Effector CD8-positive, alpha-beta T cell (primary cell): ENCODE measurements at places on chromosomes 4 and X.

DNA sequence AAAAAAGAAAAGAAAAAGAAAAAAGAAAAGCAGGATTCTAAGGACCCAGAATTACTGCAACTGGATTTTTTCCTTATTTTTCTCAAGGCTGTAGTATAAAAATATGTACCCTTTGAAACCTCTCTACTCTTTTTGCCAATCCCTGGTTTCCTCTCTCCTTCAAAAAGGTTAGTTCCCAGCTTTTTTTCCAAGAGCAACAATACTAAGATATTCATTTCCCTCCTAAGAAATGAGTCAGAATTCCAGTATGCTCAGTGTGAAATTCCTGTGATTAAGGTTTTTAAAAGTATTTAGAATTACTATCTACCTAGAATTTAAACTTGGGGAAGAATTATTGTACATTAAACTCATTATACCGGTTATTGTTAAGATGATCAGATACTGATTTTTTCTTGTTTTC, 22.0 kb downstream of the SMIM14 start:
- no peak for DNase-seq

- DNase-seq = no peak
Measured at GRCh38 chrX:13064599-13065143, 20.3 kb upstream of the FAM9C start.

DNA sequence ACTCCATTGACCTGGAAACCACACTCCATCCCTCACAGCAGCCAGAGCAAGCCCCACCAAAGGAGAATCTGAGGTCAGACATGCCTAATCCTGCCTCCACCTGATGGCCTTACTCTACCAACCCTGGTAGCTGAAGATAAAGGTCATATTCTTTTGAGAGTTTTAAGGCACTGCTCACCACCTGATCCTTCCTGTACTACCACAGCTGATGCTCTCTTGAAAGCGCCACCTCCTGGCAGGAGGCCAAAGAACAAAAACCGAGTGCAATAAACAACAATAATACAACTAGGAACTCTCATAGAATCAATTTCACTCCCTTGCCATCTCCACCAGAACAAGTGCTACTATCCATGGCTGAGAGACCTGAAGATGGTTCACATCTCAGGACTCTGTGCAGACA, 301.6 kb downstream of the NAF1 start:
- DNase-seq = no peak

DNA sequence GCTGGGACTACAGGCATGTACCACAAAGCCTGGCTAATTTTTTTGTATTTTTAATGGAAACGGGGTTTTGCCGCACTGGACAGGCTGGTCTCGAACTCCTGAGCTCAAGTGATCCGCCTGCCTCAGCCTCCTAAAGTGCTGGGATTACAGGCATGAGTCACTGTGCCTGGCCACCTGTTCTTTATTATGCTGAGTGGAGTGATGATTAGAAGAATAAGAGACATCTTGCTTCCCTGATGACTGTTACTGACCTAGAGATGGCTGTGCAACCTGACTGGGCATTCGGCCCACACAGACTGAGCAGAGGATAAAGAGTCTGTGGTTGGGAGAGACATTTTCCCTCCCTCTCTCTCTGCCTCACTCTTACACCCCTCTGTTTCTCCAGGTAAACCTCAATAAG, 56.7 kb downstream of the SPINK2 start:
- no peak for DNase-seq

DNA sequence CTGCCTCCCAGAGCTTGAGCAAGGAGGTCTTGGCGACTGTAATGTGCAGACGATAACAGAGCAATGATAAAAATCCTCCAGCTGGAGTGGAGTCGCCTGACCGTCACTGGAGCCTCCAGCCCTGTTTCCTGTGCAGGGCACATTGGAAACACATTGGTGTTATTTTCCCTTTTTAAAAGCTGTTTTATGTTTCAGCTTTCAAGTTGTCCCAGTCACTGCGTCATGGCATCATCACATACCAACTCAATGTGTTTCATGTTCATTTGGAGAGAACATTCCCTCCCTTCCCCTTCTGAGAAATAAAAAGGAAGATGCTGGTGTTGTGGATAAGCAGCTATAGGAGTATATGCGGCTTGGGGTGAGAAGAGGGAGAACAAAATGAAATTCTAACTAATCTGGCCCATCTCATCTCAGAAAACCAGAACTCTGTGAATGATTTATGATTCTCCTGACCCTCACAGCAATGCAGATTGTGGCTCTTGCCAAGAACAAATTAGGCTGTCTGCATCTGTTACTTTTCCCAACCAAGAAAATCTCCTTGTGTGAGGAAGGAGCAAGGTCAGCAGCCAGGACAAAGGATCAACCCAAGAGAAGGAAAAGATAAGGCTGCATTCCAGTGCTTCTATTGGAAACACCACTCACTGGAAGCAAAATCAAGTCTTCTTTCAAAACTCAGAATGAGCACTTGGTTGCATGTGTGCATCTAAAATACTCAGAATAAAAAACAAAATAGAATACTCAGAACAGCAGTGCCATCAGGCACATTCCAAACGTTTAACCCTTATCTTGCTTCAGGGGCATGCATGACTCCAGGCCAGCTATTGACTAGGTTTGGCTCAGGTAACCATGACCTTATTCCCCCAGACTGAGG, 134.4 kb downstream of the RASL11B start:
- DNase-seq = no peak

DNA sequence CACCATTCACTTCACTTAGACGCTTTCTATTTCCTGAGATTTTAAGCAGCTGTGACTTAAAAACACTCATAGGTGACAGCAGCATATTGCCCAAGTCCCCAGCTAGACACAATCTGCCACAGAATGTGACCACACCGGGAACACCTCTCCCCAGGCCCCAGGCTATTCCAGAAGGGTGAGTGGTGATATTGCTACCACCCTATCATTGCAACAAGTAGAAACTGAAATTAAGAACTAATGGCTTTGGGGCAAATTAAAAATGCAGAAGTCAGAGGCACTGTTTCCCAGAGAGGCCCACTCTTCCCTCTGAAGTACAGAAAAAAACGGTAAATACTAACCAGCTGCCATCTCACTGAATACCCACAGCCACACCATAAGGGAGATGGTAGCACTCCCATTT, 35.0 kb downstream of the QDPR start:
- no peak for DNase-seq

DNA sequence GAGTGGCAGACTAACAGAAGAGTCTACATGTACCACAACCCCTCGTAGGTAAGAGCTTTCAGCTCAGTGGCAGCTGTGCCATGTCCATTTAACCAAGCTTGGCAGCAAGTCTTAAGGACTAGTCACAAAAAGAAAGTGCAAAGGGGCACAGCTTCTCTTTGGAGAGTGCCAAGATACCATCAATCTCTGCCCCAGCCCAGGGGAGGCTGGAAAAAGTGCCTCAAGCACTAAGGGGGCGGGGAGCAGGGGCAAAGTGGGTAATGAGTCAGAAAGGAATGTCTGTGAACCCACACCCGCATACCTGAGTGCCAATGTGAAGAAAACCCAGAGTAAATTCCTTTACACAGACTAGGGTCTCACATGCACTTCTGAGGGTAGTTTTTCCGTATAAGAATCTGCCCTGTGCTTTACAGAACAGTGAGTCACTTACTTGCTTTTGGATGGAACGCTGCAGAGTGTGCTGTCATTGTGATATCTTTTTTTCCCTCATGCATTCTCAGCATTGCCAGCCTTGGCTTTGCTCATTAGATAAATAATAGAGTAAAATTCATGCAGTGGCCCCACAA, 219.8 kb downstream of the ZNF674 start:
- DNase-seq = no peak

DNA sequence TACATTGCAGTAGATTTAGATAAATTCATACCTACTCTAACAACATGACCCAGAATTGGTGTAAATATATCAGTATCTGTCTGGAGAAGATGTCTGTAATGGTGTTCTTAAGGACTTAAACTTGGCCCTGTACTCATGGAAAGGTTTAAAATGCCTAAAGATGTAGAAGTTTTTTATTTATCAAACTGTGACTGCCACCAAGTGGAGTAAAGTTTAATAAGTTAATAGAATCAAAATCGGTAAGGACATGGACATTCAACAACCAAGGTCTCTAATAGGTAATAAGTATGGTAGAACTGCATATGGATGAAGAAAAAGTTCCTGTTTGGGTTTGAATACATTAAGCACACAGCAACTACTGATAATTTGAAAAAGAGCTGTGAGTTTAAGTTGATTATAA, 474.0 kb upstream of the NDST3 start:
- no peak for DNase-seq

DNA sequence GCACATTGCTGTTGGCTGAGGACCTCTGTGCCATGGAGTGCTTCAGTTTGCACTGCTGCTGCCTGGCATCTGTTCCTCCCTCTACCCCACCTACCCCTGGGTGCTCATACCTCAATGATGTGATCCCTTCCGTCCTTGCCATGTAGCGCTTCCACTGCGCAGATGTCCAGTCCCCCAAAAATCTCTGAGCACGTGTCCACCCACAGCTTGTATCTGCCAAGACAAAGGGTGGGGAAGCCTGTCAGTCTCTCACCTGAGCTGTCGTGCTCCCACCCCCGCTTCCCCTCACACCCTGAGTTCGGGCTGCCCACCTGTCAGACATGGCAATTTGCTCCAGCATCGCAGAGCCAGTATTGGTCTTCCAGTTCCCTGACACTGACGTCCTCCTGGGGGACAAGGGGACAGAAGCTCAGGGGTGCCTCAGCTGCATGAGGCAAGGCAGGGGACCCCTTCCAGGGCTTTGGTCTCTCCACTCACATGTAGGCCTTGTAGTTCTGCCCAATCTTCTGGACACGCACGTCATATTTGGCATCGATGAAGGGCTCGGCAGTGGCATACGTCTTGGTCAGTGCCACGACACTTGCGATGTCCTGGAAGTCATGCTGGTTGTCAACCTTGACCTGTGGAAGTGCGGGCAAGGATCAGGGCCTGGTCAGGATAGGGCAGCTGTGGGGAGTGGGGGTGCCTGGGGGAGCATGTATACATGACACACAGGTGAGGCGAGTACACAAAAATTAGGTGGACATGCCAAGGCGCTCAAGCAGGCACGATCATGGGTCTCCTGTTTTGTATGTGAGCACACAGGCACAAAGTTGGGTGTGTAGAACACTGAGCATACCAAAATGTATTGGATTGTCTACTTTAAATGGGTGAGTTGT, 6.0 kb upstream of the TIMP1 start:
- no peak for DNase-seq

GRCh38 chr4:69970071-69970470, 4.5 kb upstream of the CSN2 start:
- no peak for DNase-seq

DNA sequence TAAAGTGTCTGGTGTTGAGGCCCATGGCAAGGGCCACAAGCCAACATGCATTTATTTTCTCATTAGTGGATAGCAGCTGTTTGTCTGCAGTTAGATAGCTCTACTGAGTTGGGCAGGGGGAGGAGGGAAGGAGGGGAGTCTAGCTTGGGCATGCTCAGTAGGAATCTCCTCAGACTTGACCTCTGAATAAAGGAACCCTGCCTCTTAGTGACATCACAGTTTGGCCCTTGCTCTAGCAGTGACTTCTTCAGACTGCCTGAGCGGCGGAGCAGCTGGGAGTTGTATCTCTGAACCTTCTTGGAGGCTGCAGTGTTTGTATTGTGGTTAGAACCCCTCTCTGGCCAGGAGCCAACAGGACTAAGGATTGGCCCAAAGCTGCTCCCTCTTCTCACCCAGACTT, 57.4 kb downstream of the BCORL1 start:
- DNase-seq = no peak
